Frontal cortex (tissue), 4 donors: ENCODE measurements at places on chromosomes 11 and 22. TPM values are rescaled to one million over a fixed set of nuclear protein-coding genes. Genes with fewer than 3 reads are reported as not detected.

SPDYC gene
- total RNA-seq = not detected

RFPL1 gene
- total RNA-seq = under 0.01 TPM

MS4A6E gene
- not detected for total RNA-seq

OR52I2 gene
- total RNA-seq = not detected

ME3 gene
- 110 TPM for total RNA-seq

CNIH2 gene
- 41.6 TPM for total RNA-seq

CELSR1 gene
- 2.0 TPM for total RNA-seq

MIAT gene
- 110 TPM for total RNA-seq

TREH gene
- not detected for total RNA-seq

FGF19 gene
- total RNA-seq = not detected

ACR gene
- total RNA-seq = not detected

NAV2 gene
- total RNA-seq = 15.5 TPM

OTOG gene
- total RNA-seq = under 0.01 TPM

BBOX1 gene
- total RNA-seq = 2.4 TPM

ADAMTS8 gene
- 2.4 TPM for total RNA-seq

IGSF22 gene
- total RNA-seq = not detected

C11orf97 gene
- total RNA-seq = not detected

FDXACB1 gene
- total RNA-seq = 10.2 TPM

ACTN3 gene
- total RNA-seq = not detected

OR5B21 gene
- not detected for total RNA-seq

NOX4 gene
- total RNA-seq = 11.8 TPM

CCDC81 gene
- total RNA-seq = 0.82 TPM

MAJIN gene
- total RNA-seq = not detected

MRGPRE gene
- total RNA-seq = not detected

IL17REL gene
- total RNA-seq = under 0.01 TPM

OR5AS1 gene
- total RNA-seq = not detected

MAPK8IP1 gene
- 88.9 TPM for total RNA-seq

MMP13 gene
- not detected for total RNA-seq

SLC22A8 gene
- total RNA-seq = 1.2 TPM

OR2AG2 gene
- total RNA-seq = 0.41 TPM

LRRC75B gene
- 8.2 TPM for total RNA-seq

B3GAT1 gene
- 47.3 TPM for total RNA-seq

MOGAT2 gene
- not detected for total RNA-seq

MAPK8IP2 gene
- total RNA-seq = 60.3 TPM

ROBO4 gene
- total RNA-seq = 1.6 TPM

HEPN1 gene
- total RNA-seq = not detected

HEPHL1 gene
- not detected for total RNA-seq

SCN4B gene
- total RNA-seq = 5.7 TPM

LMNTD2 gene
- total RNA-seq = not detected

FGF3 gene
- not detected for total RNA-seq
